Omental fat pad (tissue), 4 donors: ENCODE measurements at places on chromosomes 11 and 22. TPM values are rescaled to one million over a fixed set of nuclear protein-coding genes. Genes with fewer than 3 reads are reported as not detected.

The DKK3 gene
- total RNA-seq = 18.4 TPM

The RASD2 gene
- 2.8 TPM for total RNA-seq

The CCDC116 gene
- total RNA-seq = 0.31 TPM

The PDGFB gene
- total RNA-seq = 12.2 TPM

The NXPE2 gene
- not detected for total RNA-seq

The KCNA4 gene
- 5.2 TPM for total RNA-seq

The ISX gene
- not detected for total RNA-seq
